Activated CD4-positive, alpha-beta T cell treated with anti-CD3 and anti-CD28 coated beads, Interleukin-2, amount 50 U/mL, for 4 hours (primary cell): ENCODE measurements at places on chromosomes 2 and 18.
A peak's percentile ranks its signal among the peaks of the same experiment; 100 is the strongest.

DNA sequence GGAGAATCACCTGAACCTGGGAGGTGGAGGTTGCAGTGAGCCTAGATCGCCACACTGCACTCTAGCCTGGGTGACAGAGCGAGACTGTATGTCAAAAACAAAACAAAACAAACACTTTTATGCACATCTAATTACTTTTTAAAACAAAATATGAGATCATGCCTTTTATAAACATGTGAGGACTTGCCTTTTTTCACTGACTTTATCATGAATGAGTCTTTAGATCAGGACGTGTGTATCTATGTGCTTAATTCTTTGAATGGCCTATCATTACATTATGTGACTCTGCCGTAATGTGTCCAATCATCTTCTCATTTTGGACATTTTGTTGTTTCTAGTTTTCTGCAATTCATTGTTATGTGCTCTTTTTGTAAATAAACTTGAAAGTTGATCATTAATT, 58.7 kb downstream of the FAM117B start:
- DNase-seq = no peak

- no peak for DNase-seq
Observed at GRCh38 chr2:232529806-232530547, 4.0 kb downstream of the CHRND start.

DNA sequence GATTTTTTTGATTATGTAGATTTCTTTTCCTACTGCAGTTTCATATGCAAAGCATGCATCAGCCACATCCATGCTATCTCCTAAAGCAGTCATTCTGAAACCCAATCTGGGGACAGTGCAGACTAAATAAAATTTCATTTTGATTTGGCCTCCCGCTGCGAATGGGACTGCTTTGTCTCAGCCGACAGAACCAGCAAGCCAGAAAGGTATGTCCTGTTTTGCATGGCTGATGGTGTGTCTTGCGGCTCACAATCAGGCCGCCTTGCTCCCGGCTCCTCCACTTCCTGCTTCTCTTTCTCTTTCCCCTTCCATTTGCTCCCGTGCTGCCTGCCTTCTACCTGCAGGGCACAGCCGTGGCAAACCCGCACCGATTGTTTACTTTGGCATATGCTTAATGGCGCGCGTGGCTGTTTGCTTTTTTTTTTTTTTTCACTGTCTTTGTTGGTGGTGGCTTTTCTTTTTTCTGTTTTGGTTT, 419.6 kb upstream of the POU3F3 start:
- no peak for DNase-seq

- no peak for DNase-seq
Observed at GRCh38 chr18:5425721-5426120, 118.1 kb downstream of the EPB41L3 start.

GRCh38 chr2:43018179-43019024, 208.0 kb downstream of the ZFP36L2 start:
- DNase-seq = no peak

- peak; percentile 1 for DNase-seq
Observed at GRCh38 chr2:156110890-156111289, 221.6 kb downstream of the NR4A2 start.

DNA sequence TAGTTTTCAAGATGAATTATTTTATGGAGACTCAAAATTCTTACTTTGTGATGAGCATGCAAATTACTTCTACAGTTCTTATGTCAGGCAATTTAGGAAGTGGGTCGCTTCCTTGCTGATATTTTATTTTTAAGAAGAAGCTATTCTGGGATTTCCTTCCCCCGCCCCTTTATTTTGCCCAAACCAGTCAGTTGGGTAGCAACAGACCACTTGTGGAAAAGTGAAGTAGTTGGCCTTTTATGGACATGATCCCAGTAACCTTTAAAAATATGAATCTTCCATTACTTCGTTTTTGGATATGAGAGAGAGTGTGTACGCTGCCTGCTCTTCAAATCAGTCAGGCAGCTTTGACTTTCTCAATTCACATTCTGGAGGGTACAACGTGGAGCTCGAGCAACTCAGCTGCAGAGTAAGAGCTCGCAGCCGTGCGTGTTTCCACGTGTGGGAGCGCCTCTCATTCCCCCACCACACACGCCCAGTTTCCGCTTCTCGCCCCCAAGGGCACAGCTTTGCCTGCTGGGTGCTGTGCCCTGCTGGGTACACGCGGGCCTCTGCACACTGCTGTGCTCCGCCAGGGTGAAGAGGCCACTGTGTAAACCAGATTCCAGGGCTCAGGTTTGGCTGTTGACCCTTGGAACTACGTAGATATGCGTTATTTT, 92.6 kb downstream of the ITGB1BP1 start:
- no peak for DNase-seq

DNA sequence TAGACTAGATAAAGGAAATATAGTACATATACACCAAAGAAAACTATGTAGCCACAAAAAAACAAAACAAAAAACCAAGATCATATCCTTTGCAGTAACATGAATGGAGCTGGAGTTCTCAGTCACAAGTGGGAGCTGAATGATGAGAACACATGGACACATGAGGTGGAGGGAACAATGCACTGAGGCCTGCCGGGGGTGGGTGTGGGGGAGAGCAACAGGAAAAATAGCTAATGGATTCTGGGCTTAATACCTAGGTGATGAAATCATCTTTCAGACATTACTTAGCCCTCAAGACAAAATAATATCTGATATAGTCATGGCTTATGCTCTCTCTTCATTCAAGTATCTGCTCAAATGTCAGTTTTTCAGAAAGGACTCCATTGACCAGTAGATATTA, 930.6 kb downstream of the LRP1B start:
- no peak for DNase-seq

DNA sequence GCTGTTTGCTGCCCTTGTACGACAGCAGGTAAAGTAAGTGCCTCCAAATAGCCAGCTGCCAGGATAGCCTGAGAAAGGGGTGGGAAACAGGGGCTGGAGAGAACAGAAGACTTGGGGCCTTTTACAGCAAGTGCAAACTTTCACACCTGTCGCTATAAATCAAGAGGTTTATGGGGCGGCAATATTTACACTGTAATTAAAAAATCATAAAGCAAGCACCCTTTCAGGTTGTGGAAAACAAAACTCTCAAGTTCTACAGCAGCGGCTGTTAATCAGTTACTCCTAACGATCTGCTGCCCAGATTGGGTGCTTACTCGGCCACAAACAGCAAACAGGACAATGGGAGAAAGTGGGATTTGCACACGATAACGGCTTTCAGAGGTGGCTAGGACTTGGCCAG, 359.5 kb upstream of the ETAA1 start:
- no peak for DNase-seq

GRCh38 chr2:22450831-22451230, 934.1 kb upstream of the KLHL29 start:
- no peak for DNase-seq

DNA sequence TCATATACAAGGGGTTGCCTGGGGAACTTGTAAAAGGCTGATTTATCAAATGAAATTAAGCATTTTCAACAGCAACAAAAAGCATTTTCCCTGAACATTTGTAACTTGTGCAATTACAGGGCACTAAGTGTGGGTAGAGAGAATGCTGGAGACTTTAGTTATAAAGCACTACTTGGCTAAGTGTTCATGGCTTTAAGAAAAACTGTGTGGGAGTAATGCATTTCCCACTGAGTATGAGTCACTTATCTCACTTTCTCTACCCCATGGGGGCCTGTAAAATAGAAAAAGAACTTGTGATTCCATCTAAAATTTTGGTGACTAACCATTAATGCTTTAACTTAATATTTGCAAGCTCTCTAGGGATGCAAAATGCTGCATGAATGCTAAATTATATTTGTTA, 193.4 kb downstream of the CCDC102B start:
- DNase-seq = no peak

DNA sequence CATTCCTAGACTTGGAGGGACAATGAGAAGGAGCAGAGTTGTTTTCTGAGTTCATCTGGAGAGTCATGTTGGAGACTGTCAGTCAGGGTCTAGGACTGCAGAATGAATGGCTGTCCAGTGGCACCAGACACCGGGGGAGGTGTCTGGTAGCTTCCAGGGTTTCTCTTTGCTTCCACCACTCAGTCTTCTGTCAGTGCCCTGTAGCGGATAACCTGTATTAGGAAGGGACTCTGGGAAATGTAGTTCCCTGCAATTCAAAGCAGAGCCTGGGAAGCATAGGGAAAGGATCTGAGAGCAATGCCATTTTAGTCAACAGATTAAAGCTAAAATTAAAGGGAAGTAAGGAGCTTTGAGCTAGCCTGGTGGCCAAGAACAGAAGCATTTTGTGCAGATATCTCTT, 257.9 kb downstream of the THSD7B start:
- DNase-seq = no peak

- no peak for DNase-seq
Observed at GRCh38 chr18:51350081-51350480, 152.6 kb upstream of the MEX3C start.

- no peak for DNase-seq
Observed at GRCh38 chr2:144517866-144518747, 1.8 kb downstream of the ZEB2 start.

- DNase-seq = peak; percentile 20
Observed at GRCh38 chr2:8575038-8575833, 106.6 kb upstream of the ID2 start.

DNA sequence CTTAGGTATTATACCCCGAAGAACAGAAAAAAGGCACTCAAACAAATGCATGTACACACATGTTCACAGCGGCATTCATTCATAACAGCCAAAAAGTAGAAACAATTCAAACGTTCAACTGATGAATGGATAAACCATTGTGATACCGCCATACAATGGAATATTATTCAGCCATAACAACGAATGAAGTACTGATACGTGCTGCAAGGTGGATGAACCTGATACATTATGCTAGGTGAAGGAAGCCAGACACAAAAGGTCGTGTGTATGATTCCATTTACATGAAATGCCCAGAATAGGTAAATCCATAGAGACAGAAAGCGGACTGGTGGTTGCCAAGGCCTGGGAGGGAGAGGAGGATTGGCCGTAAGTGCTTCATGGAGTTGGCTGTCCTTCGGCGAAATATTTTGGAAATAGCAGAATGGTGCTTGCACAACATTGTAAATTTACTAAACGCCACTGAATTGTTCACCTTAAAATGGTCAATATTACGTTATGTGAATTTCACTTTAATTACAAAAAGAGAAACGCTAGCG, 750 bp upstream of the RMP24 start:
- DNase-seq = no peak

DNA sequence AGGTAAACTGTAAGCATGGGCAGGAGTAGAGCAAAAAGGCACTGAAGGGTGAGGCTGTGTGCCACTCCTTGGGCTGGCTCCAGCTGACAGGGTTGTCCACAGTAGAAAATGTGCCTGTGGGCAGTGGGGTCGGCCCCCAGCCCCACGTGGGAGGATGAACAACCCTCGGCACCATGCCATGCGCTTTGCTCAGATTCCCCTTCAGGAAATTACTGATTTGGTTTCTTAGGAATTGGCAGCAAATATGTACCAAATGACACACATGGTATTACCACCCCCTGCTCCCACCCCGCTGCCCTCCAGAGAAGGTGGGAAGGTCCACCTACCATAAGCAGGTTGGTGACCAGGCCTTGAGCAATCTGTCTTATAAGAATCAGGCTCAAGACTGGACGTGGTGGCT, 13.6 kb downstream of the ADCY3 start:
- DNase-seq = no peak

- no peak for DNase-seq
Observed at GRCh38 chr2:47075361-47076125, 79.6 kb downstream of the STPG4 start.

DNA sequence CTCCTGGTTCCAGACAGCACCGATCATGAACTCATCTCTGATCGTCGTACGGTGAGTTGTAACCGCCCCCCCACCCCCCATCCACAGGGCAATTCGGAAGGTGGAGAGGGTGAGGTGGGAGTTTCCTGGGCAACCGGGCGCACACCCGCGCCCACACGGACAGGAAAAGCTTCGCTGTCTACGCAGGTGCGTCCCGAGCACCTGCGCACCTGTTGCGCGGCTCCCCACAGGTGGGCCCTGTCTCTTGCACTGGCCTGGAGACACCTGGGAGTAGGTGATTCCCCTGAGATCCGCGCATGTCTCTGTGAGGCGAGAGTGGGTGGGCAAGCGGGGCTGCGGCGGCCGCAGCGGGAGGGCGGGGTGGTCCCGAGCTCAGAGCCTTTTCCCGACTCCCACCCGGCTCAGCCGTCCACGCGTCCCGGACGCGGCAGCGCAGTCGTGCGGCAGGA, 459 bp upstream of the ATP6V1C2 start:
- no peak for DNase-seq

- no peak for DNase-seq
Observed at GRCh38 chr2:47504174-47504810, 101.3 kb downstream of the MSH2 start.

DNA sequence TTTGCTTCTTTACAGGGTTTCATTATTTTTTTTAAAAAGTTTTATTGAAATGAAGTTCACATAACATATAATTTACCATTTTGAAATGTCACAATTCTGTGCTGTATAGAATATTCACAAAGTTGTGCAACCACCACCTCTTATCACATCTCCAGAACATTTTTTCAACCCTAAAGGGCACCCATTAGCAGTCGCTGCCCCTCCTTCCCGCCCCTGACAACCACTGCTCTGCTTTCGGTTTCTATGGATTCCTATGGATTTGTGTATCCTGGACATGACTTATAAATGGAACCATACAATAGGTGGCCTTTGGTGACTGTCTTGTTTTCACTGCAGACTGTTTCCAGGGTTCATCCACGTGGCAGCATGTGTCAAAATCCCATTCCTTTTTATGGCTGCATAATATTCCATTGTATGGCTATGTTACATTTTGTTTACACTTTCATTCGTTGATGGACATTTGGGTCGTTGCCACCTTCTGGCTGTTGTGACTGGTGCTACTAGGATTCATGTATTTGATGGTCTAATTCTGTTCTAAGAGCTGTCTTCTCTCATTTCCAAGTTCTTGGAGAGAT, 52.6 kb downstream of the SH3BP4 start:
- DNase-seq = no peak

- no peak for DNase-seq
Observed at GRCh38 chr2:149627111-149627801, 39.7 kb upstream of the MMADHC start.

GRCh38 chr2:76154981-76155380, 444.3 kb upstream of the GCFC2 start:
- no peak for DNase-seq

GRCh38 chr2:220134756-220135534, 507.5 kb downstream of the SLC4A3 start:
- DNase-seq = no peak

GRCh38 chr2:113967272-113967671, 77.4 kb downstream of the ACTR3 start:
- no peak for DNase-seq

GRCh38 chr18:72700961-72701710, 157.0 kb upstream of the CBLN2 start:
- DNase-seq = no peak

DNA sequence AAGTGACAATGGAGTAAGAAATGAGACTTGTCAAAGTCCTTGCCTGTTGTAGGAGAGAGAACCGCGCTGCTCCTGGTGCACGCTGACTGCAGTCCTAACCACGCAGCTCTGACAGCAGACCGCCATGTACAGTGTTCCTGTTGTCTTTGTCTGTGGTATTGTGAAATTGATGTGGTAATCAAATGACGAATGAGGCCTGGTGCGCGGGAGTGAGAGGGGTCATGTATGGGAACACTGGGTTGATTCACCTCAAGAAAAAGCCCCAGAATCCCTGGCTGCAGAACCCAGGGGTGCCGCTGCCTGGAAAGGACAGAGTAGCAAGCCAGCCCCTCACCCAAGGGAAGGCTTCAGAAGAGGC, 64.0 kb downstream of the INPP4A start:
- peak; percentile 74 for DNase-seq
